NCI-H1092 (cell line): ENCODE measurements at places on chromosomes 6 and 20.

GRCh38 chr6:15439410-15440025 is 193.6 kb downstream of the JARID2 start:
- no peak for DNase-seq

GRCh38 chr20:34862724-34863123 is 9.9 kb downstream of the GGT7 start:
- DNase-seq: no peak

DNA sequence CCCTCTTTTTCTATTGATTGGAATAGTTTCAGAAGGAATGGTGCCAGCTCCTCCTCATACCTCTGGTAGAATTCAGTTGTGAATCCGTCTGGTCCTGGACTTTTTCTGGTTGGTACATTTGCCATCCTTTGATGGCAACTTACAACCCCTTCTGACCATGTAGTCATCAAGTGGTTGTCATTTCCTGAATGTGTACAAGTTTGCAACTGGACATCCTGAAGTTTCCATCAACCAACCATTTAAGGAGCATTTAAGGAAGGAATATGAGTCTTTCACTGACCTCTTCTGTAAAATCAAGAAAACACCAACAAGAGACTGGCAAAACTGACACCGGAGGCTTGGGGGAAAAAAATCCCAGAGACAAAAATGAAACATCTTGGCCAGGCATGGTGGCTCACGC is 97.4 kb downstream of the RIN2 start:
- no peak for DNase-seq

DNA sequence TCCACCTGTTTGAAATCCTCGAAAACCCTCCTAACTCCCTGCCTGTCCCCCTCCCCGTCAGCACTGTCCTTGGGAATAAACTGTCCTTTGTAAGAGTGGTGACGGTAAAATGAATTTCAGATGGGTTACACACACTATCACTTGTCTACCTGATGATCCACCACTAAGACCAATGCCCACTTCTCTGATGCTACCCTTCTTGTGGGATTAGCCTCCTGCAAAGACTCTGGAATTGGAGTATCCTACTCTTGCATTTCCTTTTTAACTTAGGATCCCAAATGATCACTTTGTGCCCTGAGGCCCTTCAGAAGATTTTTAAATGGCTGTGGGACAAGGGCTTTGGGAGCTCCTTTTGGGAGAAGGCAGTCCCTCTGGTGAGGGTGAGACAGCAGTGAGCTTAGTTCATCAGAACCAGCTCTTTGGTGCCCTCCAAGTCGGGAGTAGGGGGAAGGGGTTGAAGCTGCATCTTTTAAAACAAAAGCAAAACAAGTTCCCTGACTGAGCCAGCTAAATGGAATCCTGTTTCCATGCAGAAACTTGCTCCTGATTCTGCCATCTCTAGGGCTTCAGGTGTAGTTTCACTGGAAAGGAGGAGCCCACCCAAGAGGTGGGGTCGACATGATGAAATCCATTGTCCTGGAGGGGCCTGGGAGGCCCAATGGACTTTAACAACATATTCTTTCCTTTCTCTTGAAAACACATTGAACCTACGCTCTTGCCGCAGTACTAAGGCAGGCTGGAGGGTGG is 86.5 kb downstream of the ASXL1 start:
- no peak for DNase-seq

- no peak for DNase-seq
These were observed 43.7 kb downstream of the TBC1D7 start for GRCh38 chr6:13284646-13285045.
